Right renal pelvis (tissue), 4 donors: ENCODE measurements at places on chromosomes 4 and X. TPM values are rescaled to one million over a fixed set of nuclear protein-coding genes. Genes with fewer than 3 reads are reported as not detected.

GRCh38 chr4:54586320-54586955, 71.3 kb upstream of the KIT start:
- no peak for DNase-seq

GRCh38 chrX:25536307-25536970, 520.7 kb upstream of the ARX start:
- no peak for DNase-seq

DNA sequence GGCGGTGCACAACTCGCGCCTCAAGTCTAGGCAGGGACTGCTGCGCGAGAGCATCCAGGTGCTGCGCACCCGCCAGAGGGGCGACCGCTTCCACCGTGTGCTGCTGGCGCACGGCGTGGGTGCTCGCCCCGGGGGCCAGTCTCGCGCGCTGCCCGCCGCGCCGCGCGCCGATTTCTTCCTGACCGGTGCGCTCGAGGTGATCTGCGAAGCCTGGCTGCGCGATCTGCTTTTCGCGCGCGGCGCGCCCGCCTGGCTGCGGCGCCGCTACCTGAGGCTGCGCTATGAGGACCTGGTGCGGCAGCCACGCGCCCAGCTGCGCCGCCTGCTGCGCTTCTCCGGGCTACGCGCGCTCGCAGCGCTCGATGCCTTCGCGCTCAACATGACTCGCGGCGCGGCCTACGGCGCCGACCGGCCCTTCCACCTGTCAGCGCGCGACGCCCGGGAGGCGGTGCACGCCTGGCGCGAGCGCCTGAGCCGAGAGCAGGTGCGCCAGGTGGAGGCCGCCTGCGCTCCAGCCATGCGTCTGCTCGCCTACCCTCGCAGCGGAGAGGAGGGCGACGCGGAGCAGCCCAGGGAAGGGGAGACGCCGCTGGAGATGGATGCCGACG, 1.3 kb downstream of the CHST7 start:
- no peak for DNase-seq

DNA sequence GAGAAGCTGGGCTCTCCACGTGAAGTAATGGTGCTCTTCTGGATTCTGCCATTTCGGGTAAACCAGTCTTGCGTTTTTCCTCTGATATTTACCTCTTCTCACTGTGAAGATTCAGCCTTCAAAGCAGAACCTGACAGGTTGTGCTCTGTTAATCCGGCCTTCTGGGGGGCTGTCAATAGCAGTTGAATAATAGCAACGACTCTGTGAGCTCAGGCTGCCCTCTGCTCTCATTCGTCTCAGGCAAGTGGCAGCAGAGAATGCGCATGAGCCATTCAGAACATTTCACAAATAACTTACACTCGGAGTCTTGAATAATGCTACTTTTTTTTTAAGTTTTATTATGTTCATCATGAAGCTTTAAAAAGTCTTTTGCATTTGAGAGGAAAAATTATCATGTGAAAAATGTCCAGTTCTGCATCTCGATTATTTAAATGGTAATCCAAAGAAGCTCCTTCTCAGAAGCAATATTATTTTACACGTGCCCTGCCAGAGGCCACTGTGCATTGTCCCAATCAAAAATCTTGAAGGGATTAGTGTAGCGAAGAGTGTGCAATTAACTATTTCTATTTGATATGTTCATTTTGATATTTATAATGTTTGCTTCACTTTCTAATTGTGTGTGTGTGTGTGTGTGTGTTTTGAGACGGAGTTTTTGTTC, 354.2 kb upstream of the FAT1 start:
- no peak for DNase-seq

GRCh38 chr4:102612210-102612609, 111.1 kb downstream of the NFKB1 start:
- no peak for DNase-seq

GRCh38 chr4:68070302-68070701, 59.4 kb downstream of the TMPRSS11F start:
- no peak for DNase-seq

DNA sequence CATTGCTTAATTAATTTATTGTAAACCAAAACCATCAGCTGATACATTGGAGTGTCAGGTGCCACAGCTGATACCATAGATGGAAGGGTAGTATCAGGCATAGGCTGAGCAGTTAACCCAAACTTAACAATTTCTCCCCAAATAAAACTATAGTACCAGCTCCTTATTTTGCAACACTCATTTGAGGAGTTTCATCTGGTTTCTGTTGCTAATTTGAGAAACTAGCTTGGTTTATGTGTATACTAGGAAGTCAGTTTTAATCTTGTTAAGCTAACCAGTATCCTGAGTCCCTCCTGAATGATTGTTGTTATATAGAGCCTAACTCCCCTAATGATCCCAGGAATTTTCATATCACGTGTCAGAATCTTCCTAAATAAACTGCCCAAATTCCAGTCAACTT, 12.7 kb downstream of the DCAF16 start:
- no peak for DNase-seq

GRCh38 chr4:121989715-121990114, 37.9 kb upstream of the TRPC3 start:
- DNase-seq, result no peak

KCNE5 gene
- polyA plus RNA-seq, result 6.1 TPM

TRMT44 gene
- 14.8 TPM for polyA plus RNA-seq

SUPT20HL1 gene
- not detected for polyA plus RNA-seq

AMOT gene
- 67.9 TPM for polyA plus RNA-seq

MAGEA11 gene
- not detected for polyA plus RNA-seq
